Kidney (tissue), 22 donors: ENCODE measurements at places on chromosomes 11 and 22. TPM values are rescaled to one million over a fixed set of nuclear protein-coding genes. Genes with fewer than 3 reads are reported as not detected.

DNA sequence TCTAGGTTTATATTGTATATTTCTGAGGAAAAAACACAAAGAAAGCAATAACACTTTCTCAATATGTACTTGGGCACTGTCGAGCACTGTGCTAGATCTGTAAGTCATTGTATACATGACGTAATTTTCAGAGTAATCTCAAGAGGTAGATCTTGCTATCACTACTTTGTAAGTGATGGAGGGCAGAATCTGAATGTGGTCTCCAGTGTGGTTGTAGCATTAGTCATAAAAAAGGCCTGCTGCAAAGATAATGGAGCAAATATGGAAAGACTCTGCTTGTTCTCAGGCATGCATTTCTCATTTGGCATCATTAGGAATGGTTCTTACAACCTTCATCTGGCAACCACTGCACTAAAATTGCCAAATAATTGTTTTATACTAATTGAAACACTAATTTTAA lies 419.8 kb upstream of the CCDC179 start:
- DNase-seq = no peak

- peak; percentile 67 for DNase-seq
Measured at GRCh38 chr22:30235687-30236170, 10.8 kb downstream of the LIF start.

GRCh38 chr22:35842954-35843353 lies 125.3 kb downstream of the APOL5 start:
- no peak for DNase-seq

DNA sequence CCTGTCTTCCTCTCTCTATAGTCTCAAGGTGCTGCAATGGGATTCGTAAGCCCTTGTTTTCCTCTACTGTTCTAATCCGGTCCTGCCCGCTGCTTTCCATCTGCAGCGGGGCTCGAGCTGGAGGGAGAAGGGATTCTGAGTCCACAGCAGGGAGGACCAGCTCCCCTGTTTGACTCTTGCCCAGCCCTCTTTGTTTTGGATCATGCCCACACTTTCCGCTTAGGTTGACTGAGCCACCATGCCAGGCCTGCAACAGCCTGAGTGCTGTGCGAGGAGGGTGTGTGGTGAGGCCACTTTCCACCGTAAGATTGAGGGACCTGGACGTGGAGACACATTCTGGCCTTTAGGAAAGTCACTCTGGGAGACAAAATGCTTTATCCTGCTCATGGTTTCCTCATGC lies 58.3 kb downstream of the CEP164 start:
- DNase-seq = no peak

DNA sequence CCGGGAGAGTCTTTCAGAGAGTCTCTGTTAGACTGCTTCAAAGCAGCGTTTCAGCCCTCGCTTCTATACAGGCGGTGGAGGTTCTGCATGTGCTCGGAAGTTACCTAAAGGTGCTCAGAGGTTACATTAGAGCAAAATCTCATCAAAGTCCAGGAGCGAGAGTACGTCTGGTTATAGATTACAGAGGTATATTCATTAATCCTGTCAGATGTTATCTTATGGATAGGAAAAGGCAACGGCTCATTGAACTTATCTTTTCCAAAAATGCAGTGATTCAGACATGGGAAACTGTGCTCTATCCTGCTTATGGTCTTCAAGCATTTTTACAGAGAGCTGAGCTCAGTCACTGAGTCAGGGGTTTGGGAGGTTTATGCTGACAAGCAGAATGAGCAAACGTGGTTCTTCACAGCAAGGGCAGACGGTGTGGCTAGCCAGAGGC lies 9.1 kb upstream of the ZBED5 start:
- no peak for DNase-seq

- no peak for DNase-seq
Measured at GRCh38 chr11:32358729-32359128, 76.6 kb downstream of the WT1 start.

- DNase-seq = no peak
Measured at GRCh38 chr22:42711895-42712837, 8.5 kb downstream of the A4GALT start.

- DNase-seq = no peak
Measured at GRCh38 chr11:118735203-118735602, 55.8 kb upstream of the TREH start.

DNA sequence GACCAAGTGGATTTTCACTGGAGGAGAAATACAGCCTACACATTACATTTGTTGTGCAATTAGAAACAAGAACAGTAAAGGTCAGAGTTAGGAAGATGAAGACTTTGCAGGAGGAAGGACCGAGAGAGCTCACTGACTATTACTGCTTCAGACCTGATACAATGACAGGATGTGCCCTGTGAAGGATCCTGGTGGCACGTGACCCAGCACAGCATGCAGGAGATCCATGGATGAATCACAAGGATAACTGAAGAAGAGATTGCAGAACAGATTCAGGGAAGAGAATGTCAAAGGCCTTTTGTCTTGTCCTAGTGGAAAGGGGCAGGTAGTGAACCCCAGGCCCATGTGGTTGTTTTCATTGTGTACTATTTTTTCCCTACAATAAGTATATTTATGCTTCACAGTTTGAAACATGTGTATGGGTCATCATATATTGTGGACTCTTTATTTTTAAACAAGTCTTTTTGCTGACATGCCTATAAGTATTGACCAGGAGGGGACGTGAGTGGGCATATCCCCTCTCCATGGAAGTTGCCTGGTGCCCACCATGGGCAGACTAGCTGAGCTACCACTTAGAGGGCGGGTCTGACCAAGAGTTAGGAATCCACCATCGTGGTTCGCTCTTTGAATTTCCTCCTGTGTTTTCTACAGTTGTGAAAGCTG lies 44.3 kb downstream of the RASSF10 start:
- DNase-seq = no peak

DNA sequence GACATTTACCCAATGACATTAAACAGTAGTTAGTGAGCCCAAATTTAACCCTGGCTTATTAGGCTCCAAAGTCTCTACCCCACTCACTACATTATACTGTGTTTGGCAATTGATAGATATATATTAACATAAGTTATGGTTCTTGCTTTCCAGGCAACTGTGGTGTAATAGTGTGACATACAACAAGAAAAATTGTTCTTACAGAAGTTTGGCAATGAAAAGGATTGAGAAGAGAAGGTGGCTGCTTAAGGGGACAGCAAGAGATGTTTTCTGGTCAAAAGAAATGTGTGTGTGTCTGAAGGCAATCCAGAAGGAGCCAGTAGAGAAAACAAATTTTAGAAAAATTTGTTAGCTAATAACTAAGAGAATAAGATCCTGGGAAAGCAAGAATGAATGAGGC lies 132.4 kb downstream of the SWAP70 start:
- no peak for DNase-seq

DNA sequence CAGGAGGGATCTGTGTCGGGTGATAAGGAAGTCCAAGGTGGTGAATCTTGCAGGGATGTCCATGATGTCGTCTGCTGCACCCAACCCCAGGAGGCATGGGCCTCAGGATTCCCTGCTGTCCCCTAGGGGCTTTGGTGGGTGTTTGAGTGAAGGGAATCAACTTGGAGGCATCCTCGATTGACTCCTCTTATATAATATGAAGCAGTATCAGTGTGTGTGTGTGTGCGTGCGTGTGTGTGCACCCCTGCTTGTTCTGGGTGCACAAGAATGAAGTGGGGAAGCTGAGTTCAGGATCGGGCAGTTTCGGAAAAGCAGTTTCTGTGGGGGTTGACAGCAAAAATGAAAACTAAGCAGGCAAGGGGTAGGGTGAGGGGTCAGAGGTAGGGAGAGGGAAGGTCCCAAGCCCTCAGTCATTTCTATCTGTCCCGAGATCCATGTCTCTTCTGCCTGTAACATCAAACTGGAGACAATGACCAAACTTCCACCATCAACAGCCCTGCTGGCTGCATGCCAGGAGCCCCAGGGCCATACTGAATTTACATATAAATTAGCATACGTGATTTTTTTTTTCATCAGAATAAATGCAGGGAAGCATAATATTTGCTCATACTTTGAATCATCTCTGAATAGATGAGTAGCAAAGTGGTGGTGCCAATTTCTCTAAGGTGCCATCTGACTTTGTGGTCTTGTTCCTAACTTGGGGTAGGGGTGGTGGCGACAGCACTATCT lies 2.0 kb downstream of the NTM start:
- no peak for DNase-seq

The KCNE3 gene
- 15.9 TPM for polyA plus RNA-seq

The TEF gene
- polyA plus RNA-seq = 19.4 TPM

The TCN2 gene
- polyA plus RNA-seq = 174 TPM

The BIRC3 gene
- polyA plus RNA-seq = 3.9 TPM

The UBQLN3 gene
- polyA plus RNA-seq = not detected

The ZPR1 gene
- 30.0 TPM for polyA plus RNA-seq

The GLYATL2 gene
- polyA plus RNA-seq = not detected

The DCDC1 gene
- polyA plus RNA-seq = 0.39 TPM

The MYBPC3 gene
- polyA plus RNA-seq = 0.52 TPM
